ENCODE measurements at places on chromosomes 7 and 10. TPM values are rescaled to one million over a fixed set of nuclear protein-coding genes. Genes with fewer than 3 reads are reported as not detected.

NET1 gene
- 113 TPM for total RNA-seq

VWDE gene
- 1.4 TPM for total RNA-seq

ABCC2 gene
- total RNA-seq, result 0.07 TPM

STAG3 gene
- total RNA-seq, result 2.1 TPM

ZNF277 gene
- total RNA-seq, result 35.0 TPM

GATAD1 gene
- total RNA-seq, result 30.5 TPM

TUBAL3 gene
- total RNA-seq, result 0.34 TPM

PRKG1 gene
- total RNA-seq, result 2.6 TPM

MYO3A gene
- total RNA-seq, result 0.34 TPM

PLPP4 gene
- total RNA-seq, result 5.3 TPM

MKX gene
- 3.2 TPM for total RNA-seq

TBX20 gene
- 0.27 TPM for total RNA-seq

OPN4 gene
- total RNA-seq, result not detected

GARIN1A gene
- total RNA-seq, result 0.17 TPM

CCSER2 gene
- 28.0 TPM for total RNA-seq

HACD1 gene
- 16.6 TPM for total RNA-seq

TAC1 gene
- 50.4 TPM for total RNA-seq

DNA sequence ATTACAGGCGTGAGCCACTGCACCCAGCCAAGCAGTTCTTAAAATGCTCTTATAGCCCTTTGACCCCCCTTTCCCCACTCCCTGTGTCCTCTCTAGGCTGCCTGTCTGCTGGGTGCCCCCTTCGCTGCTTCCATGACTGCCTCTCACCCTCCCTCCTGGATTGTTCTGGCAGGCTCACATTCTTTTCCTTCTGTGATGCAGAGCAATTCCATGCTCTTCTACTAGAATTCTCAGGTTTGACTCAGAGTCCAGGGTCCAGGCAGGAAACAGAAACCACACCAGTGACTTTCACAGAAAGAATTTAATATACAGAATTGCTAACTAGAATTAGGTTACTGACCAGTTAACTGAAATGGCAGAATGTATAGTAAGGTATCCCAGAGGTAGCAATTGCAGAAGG lies 244.8 kb downstream of the BAMBI start:
- no peak for DNase-seq

DNA sequence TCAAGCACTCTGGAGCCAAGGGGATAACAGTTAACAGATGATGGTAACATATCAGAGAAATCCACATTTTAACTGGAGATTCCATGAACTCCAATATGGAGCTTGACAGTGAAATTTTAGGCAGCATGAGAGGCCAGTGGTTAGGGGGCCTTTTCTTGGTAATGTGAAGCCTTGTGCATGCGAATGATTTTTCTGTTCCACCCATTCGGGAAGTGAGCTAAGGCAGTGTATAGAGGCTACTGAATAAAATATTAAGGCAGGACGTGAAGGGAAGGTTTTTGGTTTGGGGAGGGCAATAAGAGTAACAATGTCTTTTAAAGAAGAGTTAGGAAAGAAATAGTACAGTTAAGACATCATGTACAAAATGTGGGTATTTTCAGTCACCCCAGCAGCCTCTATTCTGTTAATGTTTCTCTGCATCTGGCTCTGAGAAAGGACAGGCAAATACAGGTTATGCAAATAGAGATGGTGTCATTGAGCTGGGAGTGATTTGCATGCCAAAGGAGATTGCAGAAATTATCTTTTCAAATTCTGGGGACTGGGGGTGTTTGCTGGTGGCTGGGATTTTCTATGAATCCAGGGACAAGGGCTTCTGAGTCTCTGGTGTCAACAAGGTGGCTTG lies 6.8 kb upstream of the TAS2R60 start:
- no peak for DNase-seq

- no peak for DNase-seq
These were observed 13.2 kb downstream of the LDB1 start for GRCh38 chr10:102106998-102107397.

GRCh38 chr10:74640134-74640921 lies 186.1 kb upstream of the KAT6B start:
- DNase-seq, result no peak

GRCh38 chr7:69277366-69277765 lies 320.9 kb upstream of the AUTS2 start:
- DNase-seq, result no peak

GRCh38 chr7:2012981-2013380 lies 219.8 kb downstream of the MAD1L1 start:
- DNase-seq, result no peak

GRCh38 chr10:72523062-72523461 lies 102.8 kb downstream of the MICU1 start:
- DNase-seq, result no peak

DNA sequence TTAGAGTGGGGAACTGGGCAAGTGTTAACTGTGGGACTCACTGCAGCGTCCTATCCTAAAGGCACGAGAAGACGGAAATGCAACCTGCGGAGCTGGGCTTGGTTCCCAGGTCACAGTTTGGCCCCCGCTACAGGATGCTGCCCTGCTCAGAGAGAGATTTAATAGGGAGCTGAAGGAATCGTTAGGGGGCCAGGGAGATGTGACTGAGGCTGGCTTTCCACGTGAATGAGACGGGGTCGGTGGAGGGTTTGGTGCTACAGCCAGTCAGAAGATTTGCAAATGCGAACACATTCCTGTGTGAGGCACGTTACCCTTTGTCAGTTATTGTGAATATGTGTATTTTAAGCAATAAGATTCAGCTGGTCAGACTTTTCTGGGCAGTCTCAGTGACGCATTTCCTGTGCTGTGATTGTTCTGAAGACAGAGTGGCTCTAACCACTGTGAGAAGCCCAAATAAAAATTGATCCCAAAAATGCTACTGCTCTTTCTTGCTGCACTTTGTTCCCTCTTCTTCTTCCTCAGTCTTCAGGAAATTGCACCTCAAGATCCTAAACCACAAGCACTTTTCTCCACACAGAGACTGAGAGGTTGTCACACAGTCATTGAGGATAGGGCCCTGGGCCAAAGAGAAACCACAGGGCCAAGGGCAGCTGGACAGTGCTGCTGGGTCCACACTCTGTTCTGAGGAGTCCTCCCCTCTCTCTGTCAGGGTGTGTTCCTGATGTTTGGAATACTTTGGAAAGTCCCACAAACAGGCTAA lies 21.2 kb downstream of the CYP17A1 start:
- no peak for DNase-seq

- DNase-seq, result no peak
These were observed 356.8 kb downstream of the GPR158 start for GRCh38 chr10:25531457-25532061.

DNA sequence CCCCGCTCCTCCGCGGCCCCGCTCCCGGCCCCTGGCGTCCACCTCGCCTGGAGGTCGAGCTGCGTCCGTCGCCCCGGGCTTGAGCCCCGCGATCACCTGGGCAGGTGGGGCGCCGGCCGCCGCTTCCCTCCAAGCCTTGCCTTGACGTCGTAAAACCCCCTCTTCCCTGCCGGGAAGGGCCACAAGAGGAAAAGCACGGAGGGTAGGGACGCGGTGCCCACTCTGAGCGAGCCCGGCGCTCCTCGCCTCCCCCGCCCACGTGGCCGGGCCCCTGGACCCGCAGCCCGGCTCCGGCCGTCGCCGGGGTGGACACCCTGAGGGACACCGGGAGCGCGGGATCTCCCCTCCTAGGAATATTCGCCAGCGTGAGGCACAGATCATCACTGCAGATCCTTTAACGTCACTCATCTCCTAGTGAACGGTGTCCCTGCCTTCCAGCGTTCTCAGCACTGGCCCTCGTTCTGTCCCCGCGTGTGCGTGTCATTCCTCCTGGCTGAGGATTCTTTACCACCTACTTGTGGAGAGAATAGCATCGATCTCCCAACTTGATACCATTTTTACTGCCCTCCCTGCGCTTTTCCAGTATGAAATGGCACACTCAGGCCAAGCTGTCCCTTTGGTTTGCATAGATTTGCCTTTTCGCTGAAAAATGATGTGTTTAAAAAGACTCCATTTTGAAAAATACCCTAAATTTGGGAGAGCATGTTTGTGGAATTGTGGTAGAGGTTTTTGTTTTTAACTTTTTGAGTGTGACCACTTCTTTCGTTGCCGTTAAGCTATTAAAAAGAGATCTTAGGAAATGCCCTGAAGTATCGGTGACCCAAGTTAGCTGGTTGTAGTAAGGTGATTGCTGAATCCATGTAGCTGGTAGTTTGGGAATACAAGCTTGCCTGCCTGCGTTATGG lies 649 bp downstream of the ACTR3B start:
- DNase-seq, result no peak

DNA sequence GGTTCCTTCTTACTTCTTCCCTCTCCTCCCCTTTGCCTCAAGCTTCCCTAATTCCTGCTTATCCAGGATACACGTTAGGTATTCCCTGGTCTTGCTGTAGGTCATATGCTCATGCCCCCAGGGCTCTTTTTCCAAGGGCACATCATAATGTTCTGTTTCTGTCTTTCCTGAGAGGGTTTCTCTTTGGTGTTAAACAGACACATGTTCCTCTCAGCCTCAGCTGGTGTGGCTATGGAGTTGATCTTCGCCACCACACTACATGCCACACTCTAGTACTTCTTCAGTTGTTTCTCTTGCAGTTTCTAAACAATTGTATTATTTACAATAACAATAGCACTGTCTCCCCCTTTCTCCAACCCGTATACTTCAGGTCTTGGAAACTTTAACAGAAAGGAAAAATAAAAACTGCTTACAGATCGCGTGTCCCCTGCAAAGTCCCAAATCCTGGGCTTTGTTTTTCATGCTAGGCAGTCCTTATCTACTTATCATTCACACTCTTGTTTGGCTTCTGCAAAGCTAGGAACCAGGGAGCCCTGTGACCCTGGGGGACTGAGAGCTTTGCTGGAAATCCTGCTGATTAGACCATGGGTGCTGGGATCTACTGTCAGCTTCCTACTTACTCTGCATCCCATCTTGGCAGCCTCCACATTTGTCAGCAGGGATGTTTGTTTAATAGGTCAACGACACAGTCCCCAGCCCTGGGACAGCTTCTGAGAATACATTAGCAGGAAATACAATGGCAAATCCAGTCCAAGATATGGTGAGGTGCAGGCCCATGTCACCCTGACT lies 193.9 kb upstream of the BMPER start:
- no peak for DNase-seq

DNA sequence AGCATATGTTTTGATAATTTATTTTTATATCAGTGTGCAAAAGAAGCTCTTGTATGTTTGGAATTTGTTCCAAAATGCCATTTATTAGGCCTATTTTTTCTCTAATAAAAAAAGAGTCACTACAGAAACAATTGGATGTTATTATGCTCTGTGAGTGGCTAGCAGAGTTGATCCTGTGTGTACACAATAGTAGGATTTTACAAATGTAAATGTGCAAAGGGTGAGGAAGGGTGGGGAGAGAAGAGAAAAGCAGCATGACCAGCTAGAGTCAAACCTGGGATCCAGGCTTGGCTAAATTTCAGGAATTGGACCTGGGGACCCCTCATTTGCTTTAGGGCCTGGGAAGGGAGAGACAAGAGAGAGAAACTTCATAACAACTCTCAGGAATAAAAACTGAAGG lies 32.5 kb downstream of the SEMA3A start:
- DNase-seq, result no peak

DNA sequence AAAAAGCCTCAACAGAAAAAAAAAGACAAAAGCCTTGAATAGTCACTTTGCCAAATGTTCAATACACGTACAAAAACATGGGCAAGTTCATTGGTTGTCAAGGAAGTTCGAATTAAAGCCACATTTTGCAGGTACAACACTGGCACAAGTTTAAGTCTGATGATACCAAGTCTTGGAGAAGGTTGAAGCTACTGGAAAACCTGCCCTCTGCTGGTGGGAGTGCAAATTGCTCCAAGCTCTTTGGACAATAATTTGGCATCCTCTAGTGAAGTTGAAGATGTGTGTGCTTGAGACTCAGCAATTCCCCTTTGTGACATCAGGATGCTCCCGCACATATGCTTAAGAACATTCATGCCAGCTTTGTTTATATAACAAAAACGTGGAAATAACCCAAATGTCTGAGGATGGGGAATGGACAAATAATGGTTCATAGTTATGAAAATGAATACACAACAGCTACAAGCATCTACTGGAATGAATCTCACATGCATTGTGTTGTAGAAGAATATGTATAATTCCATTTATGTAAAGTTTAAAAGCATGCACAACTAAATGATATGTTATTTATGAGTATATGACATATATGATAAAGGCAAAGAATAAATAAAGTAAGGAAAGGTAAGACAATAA lies 120.0 kb upstream of the PLPP4 start:
- no peak for DNase-seq

- DNase-seq, result peak; percentile 67
These were observed at the start of gene CAV1 for GRCh38 chr7:116524609-116525297. CAV1 (plus strand) TSS chr7:116525036; CDS start chr7:116525063, 27 bp downstream.

- DNase-seq, result no peak
These were observed 196.4 kb downstream of the SDHAF3 start for GRCh38 chr7:97313900-97314299.

- DNase-seq, result no peak
These were observed 114.2 kb upstream of the FAM180A start for GRCh38 chr7:135862586-135863340.

- no peak for DNase-seq
These were observed 106.2 kb downstream of the ELAPOR2 start for GRCh38 chr7:86953219-86953618.

DNA sequence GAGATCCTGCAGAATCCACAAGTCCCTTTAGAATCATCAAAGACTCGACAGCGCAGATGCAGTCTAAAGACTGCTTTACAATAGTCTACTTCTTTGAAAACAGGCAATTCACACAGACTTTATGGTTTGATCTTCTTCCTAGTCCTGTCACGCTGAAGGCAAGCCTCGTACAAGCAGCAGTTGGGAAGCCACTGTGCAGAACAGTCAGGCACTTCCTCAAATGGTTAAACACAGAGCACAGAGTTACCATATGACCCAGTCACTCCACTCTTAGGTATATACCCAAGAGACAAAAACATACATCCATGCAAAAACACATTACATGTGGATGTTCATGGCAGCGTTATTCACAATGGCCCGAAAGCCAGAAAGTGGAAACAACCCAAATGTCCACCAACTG lies 41.4 kb downstream of the LRRC20 start:
- DNase-seq, result no peak

GRCh38 chr10:74822521-74823089 lies 3.8 kb upstream of the KAT6B start:
- no peak for DNase-seq

DNA sequence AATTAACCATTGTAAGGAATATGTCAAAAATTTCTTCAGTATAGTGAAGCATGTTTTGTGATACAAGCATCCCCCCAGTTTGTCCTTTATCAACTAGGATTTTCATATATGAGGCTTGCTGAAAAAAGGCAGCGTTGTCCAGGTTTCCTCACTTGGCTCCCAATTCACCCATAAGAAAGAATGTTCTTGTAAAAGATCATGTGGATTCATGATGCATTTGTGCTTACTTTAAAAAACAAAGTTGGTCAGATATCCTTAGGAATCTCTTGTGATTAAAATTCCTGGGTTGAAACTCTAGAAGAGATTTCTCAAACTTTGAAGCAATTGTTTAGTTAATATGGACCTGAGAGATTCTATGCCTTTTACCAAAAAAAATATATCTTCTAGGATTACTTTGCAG lies 181.8 kb downstream of the KIAA1217 start:
- no peak for DNase-seq

GRCh38 chr10:35136263-35136815 lies 9.7 kb downstream of the CREM start:
- no peak for DNase-seq
